HT1080 (cell line): ENCODE measurements at places on chromosomes 6 and 20.
A peak's percentile ranks its signal among the peaks of the same experiment; 100 is the strongest.

DNA sequence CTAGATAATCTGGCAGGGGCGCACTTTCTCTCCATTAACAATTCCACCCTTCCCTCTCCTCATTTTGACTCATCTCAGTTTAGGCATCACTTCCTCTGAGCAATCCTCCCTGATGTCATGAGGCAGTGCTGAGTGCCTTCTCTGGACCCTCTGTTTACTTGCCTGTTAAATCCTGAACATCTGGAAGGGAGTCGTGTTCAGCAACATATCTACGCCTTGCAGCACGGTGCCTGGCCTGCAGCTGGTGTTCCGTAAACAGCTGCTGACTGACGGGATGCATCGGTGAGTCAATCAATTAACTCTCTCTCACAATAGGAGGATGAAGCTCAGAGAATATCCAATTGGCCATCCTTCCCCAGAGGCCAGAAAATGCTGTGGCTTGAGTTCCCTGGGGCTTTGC lies 613.5 kb downstream of the PTPRT start:
- peak; percentile 29 for DNase-seq

DNA sequence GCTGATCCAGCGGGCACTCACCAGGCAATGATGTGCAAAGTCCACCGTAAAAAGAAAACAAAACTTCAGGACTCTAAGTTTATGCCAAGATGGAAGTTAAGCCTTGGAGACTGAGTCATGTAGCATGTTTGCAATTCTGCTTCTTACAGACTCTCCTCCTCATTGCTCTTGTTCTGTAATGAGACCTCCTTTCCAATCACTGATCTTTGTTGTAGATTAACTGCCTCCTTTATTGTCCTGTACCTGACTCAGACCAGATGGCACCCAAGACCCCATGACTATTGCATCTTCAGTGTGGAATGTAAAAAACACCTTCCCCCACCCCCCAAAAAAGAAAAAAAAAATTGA lies 11.2 kb downstream of the NEU1 start:
- DNase-seq: no peak

GRCh38 chr20:21534453-21534852 lies 20.6 kb upstream of the NKX2-2 start:
- no peak for DNase-seq

- no peak for DNase-seq
Measured at GRCh38 chr6:110041126-110041525, 63.0 kb downstream of the GPR6 start.

DNA sequence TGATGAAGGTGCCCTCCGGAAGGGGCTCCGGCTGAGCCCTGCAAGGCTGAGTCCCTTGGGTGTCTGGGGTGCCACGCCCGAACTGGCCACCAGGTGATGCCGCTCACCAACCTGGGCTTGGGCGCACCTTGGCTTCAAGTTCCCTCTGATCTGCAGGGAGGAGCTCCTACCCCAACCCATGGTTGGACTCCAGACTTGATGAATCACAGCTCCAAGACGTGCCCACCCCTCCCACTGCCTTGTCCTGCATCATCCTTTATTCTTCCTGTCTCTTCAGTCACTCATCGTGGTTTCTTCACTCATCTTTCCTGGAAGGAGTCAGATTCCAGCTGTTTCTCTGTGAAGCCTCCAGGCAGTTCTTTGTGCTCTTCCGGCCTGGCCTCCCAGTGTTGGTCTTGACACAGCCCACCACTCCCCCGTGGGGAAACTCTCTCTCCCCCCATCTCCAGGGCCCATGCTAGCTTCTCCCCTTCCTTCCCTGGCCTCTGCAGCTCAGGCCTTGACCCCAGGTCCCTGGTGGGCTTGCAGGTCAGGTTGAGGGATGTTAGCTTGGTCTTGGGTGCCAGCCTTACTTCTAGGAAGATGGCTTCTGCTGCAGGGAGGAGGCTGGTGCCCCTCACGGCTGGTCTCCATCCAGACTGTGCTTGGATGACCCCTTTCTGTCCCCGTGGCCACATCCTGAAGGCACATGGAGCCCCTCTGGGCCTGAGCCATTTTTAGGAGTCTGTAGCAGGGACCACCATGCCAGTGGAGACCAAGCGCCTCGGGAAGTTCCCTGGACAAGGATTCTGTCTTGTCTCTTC lies 2.6 kb upstream of the ZBP1 start:
- DNase-seq: peak; percentile 85

GRCh38 chr6:87197547-87197946 lies 42.2 kb downstream of the ZNF292 start:
- no peak for DNase-seq

DNA sequence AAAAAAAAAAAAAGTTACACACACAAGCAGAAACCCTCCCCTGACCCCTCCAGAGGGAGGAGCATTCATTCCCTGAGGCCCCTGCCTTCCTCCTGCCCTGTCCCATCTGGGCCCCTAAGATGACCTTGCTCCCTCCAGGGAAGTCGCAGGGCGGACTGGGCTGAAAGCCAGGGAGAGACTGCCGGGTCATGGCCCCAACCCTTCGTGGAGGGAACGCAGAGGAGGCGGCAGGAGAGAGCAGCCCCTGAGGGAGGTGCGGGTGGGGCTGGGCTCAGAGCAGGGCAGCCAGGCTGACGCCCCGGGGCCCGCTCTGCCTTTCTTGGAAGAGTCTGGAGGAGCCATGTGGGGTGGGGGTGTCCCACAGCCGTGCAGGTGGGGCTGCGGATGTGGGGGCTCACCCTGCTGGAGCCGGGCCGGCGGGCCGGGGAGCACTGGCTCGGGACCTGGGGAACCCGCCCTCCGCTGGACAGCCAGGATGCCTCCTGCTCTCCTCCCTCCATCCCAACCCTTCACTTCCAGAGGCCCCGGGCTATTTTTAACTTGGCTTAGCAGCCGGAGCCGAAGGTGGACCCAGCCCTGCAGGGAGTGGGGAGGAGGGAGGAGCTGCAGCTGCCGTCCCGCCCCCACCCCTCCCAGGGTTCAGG lies 15.0 kb upstream of the ABHD16B start:
- peak; percentile 19 for DNase-seq

GRCh38 chr6:30396833-30397479 lies 52.0 kb downstream of the RPP21 start:
- DNase-seq: peak; percentile 58

DNA sequence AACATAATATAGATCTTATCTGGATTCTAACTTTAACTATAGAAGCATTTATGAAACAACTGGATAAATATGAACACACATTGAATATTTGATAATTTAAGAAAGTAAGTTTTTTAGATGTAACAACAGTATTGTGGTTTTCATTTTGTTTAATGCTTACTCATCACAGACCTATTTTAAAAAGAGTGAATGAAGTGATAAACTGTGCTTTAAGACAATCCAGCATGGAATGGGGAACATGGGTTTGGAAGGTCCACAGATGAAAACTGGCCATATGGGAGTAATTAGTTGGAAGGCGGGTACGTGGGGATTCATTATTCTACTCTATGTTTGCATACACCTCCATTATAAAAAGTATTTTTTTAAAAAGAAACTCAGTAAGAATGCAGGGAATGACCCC lies 21.2 kb downstream of the EPB41L2 start:
- DNase-seq: no peak

DNA sequence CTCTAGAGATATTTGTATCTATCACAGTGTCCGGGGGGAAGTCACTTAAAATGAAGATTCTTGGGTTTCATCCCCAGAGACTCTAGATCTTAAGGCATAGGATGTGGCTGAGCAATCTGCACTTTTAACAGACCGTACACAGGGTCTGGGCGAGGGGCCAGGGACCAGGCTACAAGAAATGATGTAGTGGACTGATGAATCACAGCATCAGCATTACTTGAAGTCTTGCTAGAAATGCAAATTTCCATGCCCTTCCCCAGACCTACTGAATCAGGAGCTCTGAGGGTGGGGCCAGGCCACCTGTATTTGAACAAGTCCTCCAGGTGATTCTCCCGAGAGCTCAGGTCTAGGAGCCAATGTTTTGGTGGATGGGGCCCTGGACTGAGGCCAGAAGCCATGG lies 168.4 kb downstream of the DOK5 start:
- DNase-seq: peak; percentile 23
